CD4-positive, alpha-beta T cell treated with Interleukin-17A for 4 hours (primary cell): ENCODE measurements at places on chromosomes 12 and 14.

DNA sequence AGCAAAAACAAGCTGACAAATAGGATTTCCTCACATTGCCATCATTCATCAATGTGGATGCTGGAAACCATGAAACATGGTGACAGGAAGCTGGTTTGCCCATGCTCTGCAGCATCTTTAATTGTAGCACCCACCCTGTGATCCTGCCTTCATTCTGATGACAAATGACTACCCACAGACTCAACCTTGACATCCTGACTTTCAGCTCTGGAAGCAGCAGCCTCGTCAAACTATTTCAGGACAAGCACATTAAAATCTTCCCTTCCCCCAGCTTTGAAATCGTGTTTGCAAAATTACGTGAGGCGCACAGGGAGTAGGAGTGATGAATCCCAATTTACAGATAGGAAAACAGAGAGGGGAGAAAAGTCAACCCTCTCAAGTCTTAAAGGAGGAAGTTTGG, 285.5 kb downstream of the GLT1D1 start:
- DNase-seq, result no peak

DNA sequence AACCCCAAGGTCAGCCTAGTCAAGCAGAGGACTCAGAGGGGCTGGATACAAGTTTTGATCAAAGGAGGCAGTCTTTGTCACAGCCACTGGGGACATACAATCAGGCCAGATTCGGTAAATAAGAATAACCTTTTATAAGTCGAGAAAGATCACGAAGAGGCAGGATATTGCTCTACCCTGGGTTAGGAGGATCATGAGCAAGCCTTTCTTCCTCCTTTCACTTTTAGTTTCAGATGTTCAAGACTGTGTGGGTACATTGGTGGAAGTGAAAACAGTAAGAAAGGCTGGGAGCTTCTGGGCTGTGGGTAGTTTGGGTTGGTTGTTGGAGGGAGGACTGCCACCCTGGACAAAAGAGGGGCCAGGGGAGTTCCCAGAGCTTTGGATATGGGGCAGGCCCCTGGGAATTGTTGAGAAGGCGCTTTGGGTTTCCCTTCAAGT, 127.7 kb downstream of the SNAPC1 start:
- DNase-seq, result peak; percentile 16

DNA sequence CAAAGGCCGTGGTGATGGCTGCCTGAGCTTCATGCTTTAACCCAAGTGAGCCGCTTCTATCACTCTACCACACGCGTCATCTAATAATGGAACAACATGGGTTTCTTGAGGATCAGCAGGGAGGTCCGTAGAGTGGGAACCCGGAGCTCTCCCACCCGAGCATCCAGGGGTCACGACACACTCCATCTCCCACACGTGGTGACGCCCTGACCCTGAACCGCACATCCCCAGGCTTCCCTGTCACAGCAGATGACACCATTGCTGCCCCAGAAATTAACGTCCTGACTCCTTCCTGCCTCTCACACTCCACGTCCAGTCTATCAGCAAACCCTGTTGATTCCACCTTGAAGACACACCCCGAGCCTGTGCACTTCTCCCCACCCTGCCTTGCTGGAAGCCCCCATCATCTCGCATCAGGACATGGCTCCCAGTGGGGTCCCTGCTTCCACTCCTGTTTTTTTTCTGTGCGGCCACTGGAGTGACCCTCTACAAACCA, 163.2 kb downstream of the PIWIL1 start:
- no peak for DNase-seq

DNA sequence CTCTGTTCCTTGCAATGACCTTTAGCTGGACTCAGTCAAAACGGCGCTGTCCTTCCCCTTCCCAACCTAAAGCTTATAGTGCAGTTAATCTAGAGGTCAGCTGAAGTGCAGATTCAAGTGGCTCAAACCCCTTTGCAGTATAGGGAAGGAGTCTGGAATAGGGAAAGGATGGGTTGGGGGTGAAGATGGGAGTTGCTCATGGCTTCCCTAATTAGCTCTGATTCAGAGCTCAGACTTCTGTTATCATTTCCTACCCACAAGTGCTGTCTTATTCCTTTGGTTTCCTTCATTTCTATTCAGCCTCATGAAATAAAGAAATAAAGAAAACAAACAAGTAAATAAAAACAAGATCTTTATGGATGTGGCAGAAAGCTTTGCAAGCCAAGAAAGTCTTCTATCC, 264.0 kb upstream of the HMGA2 start:
- no peak for DNase-seq

DNA sequence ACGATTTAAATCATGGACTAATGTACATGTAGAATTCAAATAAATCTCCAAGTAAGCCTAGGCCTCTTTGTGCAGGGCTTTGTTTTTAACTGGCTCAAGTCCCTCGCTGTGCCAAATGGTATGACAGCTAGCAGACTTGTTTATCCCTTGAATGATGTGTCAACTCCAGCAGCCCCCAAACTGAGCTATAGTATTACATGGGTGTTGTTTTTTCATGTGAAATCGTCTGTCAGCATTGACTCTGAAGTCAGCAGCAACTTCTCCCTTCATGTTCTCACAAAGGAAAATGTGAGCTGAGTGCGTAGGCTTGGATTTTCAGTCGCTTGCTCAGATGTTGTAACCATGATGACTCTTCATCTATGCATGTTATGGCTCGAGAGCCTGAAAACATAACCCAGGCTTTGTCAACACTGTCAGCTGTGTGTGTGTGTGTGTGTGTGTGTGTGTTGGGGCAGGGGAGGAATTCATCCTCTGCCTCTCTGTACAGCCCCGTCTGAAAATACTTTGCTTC, 73.3 kb downstream of the PTHLH start:
- no peak for DNase-seq

- DNase-seq, result peak; percentile 70
These were observed at the start of gene TNFRSF1A for GRCh38 chr12:6341417-6342139. TNFRSF1A (minus strand) TSS chr12:6342076; CDS start chr12:6341814, 262 bp downstream.

DNA sequence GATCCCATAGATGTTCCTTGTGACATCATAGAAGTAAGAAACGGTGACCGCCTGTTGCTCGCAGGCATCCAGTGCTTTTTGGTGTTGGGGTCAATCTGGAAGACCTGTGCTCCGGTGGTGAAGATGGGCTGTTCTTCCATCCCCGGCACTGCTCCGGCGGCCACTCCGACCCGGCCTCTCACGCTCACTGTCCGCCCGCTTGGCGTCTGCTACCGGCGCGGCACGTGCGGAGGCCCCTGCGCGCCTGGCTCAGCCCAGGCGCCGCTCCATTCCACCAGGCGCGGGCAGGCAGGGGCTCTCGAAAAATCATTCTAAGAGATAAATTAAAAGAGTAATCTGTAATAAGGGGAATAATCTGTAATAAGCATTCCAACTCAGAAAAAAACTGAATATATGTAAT, 934.5 kb downstream of the TMEM121 start:
- no peak for DNase-seq

DNA sequence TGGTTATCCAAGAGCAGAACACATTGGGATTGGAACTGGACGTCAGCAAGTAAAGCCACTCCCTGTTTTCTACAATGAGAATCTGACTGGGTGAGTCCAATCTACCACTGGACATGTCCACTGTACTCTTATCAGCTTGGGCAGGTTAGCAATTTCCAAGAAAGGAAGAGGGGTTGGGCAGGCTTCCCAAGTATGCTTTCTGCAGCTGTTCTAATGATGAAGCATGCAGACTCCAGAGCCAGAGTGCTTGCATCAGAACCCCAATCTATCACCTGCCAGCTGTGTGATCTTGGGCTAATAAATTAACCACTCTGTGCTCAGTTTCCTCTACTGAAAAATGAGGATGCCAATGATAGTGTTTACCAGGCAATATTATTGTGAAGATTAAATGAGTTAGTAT, 92.0 kb downstream of the EMP1 start:
- no peak for DNase-seq

GRCh38 chr12:31599053-31599452, 8.1 kb upstream of the DENND5B start:
- DNase-seq, result no peak

DNA sequence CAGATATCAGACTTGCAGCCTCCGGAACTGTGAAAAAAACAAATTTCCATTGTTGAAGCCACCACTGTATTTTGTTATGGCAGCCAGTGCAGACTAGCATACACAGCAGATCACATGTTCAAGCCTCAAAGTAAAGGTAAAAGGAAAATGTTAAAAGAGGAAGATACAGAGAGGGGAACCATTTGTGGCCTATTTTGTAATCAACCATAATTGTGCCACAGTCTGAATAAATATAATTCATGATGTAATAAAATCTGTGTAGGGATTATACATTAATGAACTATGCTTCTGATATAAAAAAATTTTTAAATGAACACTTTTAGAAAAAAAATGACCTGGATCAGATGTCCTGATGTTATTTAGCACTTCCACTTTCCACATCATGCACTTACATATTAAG, 79.6 kb downstream of the SLC16A7 start:
- DNase-seq, result no peak

DNA sequence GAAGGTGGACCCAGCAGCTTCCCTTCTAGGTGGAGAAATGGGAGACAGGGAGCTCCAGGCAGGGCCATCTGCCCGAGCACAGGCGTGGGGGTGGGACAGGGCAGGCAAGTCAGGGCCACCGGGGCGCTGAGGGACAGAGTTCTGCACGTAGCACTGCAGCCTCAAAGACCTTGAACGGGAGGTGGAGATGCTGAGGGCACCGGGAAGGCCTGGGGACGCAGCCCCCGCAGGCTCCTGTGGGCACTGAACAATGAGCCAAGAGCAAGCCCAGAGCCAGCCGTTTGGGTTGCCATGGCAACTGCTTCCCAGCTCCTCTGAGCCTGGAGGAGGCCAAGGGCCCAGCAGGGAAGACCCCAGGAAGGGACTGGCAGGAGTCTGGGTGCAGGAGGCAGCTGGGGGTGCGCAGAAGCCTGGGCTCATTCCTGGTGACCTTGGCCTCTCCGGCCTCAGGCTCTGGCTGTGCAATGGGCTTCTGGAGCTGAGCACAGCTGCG, 3.4 kb downstream of the LBHD2 start:
- no peak for DNase-seq

DNA sequence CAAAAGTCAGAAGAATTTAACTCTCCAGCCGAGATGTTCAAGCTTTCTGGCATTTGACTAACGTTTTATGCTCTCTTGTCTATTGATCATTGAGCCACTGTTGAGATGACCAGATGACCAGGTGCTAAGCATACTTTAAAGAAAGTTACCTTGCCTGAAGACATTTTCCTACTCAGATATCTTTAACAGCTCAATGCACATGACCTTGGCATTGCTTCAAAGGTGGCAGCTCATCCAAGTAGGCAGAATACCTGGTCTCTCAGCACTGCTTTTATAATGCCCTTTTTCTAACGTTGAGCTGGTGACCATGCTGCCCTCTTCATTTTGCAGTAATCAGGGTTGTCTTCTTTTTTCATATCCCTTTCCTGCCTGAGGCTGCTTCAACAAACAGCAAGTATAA, 358.1 kb downstream of the RAD51B start:
- no peak for DNase-seq

- no peak for DNase-seq
These were observed 331.1 kb downstream of the GLT1D1 start for GRCh38 chr12:129184127-129184928.

DNA sequence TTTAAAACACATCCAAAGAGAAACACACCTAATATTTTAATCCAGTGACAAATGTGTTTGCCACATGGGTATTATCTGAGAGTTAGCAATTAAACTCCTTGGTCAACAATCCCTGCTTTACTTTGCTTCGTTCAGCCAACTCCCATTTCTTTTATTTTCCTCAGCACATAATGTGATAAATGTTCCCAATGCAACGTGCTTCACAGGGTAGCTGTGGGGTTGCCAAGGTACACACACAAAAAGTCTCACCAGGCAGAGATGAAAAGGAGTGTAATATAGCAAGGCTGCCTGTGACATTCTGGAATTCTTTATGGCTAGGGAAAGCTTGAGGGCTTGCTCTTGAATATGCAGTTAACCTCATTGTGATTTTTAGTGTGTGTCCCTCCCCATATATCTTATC, 208.0 kb upstream of the DIO2 start:
- DNase-seq, result no peak

GRCh38 chr12:26767116-26767515, 65.9 kb downstream of the ITPR2 start:
- no peak for DNase-seq

GRCh38 chr12:39835517-39836489, 216.2 kb upstream of the ABCD2 start:
- no peak for DNase-seq

DNA sequence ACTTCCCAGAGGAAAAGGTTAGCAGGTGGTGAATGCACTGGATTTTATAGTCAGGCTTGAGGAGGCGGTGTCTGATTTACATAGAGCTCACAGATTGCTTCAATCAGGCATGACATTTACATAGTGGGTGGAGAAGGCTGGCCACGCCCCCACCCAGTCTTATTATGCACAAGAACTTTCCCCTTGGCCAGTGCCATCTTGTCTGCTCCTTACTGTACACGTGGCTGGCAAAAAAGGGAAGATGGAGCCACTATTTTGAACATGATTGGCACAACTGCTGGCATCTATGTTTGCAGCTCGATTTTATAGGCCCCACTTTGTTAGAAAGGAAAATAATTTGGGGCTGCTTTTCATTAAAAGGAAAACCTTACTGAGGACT, 10.9 kb upstream of the LGMN start:
- peak; percentile 6 for DNase-seq

- DNase-seq, result no peak
These were observed 369 bp upstream of the DHH start for GRCh38 chr12:49094975-49095365.

DNA sequence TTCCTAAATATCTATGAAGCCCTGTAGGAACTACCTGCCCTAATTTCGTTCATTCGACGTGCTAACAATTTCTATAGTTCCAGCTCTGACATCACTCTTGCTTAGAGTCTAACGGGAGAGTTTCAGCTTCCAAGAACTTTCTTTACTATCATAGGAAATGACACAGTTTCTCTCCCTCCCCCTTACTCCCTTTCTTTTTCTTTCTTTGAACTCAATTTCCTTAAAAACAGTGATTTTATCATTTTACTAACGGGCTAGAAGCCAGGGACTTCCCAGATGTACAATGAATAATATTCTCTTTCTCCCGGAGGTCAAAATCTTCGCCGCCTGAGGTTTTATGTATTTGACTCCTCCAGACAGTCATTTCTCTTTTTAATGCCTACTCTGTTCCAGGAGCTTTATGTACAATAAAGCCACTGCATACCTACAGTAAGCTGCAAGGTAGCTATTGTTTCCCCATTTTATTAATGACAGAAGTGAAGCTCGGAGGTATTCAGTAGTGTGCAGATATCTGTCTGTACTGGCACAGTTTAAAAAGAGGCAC, 15.7 kb downstream of the SMCO2 start:
- no peak for DNase-seq

- no peak for DNase-seq
These were observed 11.3 kb downstream of the SELPLG start for GRCh38 chr12:108622421-108622820.

- no peak for DNase-seq
These were observed 4.3 kb upstream of the MMP19 start for GRCh38 chr12:55847033-55847432.
